ENCODE measurements at places on chromosomes 16 and 17.

GRCh38 chr16:24077966-24078365 lies 178.2 kb upstream of the CACNG3 start:
- no peak for ATAC-seq

GRCh38 chr17:47800686-47801085 lies 20.9 kb downstream of the OSBPL7 start:
- ATAC-seq, result no peak

DNA sequence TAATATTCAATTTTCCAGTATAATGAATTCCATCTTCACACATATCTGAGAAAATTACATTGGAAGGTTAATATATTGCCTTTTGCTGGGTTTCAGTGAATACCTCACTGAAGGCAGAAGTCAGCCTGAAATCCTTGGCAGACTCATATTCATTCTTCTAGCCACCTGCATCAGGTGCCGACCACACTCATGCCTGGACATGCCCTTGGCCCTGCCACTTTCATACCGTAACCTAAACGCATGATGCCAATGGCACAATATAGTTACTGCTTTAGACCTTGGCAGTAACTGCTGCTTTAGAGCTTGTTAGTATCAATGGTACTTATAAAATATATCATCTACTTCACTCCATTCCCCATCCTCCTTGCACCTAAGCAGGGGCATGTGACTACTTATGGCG lies 817.6 kb upstream of the CDH8 start:
- ATAC-seq, result no peak

DNA sequence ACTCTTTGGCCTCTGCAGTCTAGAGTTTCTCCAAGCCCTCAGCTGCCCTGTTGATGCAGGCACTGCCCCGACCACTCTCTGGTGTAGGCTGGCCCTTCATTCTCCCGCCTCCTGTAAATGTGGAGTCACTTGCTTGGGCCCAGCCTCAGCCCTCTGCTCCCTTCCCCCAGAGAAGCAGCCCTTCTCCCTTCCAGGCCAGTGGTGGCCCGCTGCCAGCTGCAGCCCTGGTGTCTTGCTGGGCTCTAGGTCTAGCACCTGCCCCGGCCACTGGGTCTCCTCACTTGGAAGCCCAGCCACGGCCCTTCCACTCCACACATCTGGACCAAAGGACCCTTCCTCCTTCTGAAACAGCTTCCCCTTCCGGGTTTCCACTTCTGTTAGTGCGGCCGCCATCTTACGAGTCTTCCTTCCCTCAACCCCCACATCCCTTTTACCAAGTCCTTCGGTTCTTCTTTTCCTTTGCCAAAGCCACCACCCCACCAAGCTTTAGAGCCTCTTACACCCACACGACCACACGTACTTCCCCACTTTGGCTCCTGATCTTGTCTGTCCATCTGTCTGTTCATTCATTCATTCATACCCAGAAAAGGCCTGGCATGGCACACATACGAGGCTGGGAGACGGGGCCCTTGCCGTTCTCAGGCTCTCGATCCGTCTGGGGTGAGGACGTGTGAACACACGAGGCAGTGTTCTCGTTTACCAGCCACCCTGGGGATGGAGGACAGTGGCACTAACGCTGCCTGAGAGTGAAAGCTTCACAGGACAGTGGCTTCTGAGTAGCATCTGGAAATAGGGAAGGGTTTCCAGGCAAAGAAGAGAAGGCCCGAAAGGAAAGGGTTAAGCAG lies 68.0 kb downstream of the ABR start:
- ATAC-seq, result peak; percentile 63

- ATAC-seq, result peak; percentile 39
Observed at GRCh38 chr17:76252040-76252954, 12.0 kb upstream of the RNF157 start.

DNA sequence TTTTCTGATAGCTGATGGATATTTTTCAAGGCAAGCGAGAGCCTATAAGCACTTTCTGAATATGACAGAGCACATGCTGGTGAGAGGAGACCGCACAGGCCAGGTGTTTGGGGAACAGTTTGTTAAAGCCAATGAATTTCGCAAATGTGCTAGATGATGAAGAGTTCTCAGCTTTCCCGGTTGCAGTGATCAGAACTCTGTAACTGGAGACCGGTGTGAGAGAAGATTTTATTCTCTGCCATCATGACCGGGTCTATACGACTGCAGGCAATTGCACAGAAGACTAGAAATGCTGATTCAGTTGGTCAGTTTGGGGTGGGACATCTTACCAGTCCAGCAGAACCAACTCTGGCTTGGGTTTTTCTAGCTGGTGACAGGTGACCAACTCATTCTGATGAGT lies 25.4 kb downstream of the SMTNL2 start:
- ATAC-seq, result no peak

- no peak for ATAC-seq
Observed at GRCh38 chr17:40360091-40360490, 4.4 kb downstream of the GJD3 start.

GRCh38 chr17:44913676-44914075 lies 1.6 kb downstream of the GFAP start:
- ATAC-seq, result no peak

DNA sequence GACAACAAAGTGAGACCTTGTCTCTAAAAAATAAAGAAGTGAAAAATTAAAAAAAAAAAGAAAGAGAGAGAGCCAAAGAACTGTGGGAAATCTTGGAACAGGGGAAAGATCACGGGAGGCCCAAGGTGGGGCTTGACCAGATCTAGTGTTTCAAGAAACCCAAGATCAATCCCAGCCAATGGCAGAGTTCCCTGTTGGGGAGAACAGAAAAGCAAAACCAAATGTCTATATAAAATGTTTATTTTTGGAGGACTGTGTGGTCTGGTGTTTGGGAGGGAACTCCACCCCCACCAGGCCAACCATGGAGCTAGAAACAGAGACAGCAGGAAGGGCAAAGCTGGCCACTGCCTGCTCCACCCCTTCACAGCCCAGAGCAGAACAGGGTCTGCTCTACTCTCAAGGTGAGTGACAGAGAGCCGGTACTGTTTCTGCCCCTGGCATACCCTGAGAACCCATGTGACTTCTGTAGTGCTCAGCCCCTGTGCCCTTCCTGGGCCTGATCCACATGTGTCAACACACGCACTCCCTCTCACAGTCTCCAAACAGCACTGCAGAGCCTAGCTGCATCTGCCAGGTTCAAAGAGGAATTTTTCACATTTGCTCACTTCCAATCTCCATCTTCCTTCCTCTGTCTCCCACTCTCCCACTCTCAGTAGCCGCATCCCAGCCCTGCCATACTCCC lies 3.7 kb downstream of the TMEM101 start:
- no peak for ATAC-seq

DNA sequence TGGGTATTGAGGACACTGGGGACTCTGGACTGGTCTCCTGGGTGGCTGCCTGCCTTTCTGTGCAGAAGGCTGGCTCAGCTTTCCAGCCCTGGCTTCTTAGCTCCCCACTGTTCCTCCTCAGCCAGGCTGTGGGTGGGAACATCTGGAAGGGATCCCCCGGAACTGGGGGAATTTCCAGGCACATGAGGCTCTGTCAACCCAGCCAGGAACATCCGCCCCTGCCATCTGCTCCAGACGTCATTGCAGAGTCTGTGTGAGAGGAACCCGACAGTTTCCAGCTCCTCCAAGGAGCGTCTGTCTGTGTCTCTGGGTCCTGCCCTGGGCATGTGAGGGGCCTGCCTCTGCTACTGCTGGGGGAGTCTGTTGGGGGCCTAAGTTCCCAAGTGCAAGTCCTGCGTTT lies 36.2 kb upstream of the CRHR1 start:
- no peak for ATAC-seq

GRCh38 chr16:29712809-29713208 lies 33.0 kb downstream of the C16orf54 start:
- ATAC-seq, result no peak

DNA sequence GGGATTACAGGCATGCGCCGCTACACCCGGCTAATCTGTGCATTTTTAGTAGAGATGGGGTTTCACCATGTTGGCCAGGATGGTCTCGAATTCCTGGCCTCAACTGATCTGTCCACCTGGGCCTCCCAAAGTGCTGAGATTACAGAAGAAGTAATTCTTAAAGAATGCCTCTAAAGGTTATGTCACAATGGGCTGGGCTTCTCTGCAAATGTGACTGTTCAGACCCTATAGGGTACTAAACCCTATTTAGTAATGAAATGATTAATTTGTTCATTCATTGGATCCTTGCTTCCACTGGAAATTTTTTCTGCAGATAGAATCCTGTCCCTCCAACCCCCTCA lies 108.8 kb upstream of the CORO6 start:
- no peak for ATAC-seq

DNA sequence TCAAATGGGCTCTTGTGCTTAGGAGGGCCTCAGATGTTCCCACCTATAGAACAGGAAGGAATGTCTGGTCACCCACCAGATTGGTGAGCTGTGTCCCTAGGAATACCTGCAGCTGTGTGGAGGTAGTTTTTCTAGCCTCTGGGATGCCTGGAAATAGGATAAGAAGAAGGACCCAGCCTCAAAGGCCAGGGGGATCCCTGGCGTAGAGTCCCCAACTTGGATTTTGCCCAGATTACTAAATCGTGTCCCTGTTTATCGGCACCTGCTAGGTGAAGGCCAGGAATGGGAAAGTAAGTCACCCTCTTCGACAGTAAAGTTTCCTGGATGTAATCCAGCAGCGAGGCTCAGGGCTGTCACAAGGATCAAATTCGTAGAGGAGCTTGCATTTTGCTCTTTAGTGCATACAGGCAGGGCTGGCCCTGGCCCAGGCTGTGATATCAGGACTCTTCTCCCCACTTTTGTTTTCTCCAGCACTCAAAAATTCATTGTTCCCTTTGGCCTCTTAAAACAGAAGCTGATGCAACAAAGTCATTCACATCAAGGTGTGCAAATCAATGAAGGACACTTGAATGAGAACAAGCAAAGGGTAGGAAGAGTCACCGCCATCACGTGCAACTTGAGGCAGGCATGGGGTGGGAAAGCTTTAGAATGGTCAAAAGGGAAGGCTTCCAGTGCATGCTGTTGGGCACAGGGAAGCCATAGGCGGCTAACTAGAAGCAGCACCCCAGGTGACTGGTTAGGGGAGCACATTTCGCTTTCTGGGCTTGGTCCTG lies 7.5 kb downstream of the SLC13A2 start:
- ATAC-seq, result no peak

GRCh38 chr17:81419886-81420768 lies 24.9 kb downstream of the BAHCC1 start:
- ATAC-seq, result peak; percentile 1

- no peak for ATAC-seq
Observed at GRCh38 chr17:83080579-83080857, 1.1 kb downstream of the METRNL start.

- no peak for ATAC-seq
Observed at GRCh38 chr17:73738751-73739575, 94.7 kb upstream of the SDK2 start.

Data from SK-N-SH treated with all-trans-retinoic acid at 6 μM for 48 hours (cell line).